Right atrium auricular region (tissue), 2 donors: ENCODE measurements at places on chromosomes 1 and 21. TPM values are rescaled to one million over a fixed set of nuclear protein-coding genes. Genes with fewer than 3 reads are reported as not detected.

The CADM3 gene
- 4.0 TPM for total RNA-seq

GRCh38 chr1:28123461-28123961 lies 35.1 kb upstream of the EYA3 start:
- no peak overlapping the region for H3K4me3 ChIP-seq
- H3K27ac ChIP-seq, result no peak overlapping the region
- no peaks in the 10 kb centered on the region for H3K27me3 ChIP-seq

The FAAH gene
- total RNA-seq, result 10.5 TPM

The DNALI1 gene
- total RNA-seq, result 3.9 TPM

GRCh38 chr1:35876988-35877387 lies 6.0 kb upstream of the AGO1 start:
- no peak for DNase-seq
- no peaks in the 10 kb centered on the region for H3K4me1 ChIP-seq
- no peaks in the 10 kb centered on the region for H3K36me3 ChIP-seq
- no peak overlapping the region for H3K27ac ChIP-seq

The CRP gene
- total RNA-seq, result not detected

- no peaks in the 10 kb centered on the region for H3K4me1 ChIP-seq
- H3K27ac ChIP-seq, result peak overlapping the region; percentile 96
- no peaks in the 10 kb centered on the region for H3K36me3 ChIP-seq
- no peaks in the 10 kb centered on the region for H3K27me3 ChIP-seq
- no peak overlapping the region for H3K4me3 ChIP-seq
Measured at GRCh38 chr1:212559929-212560328, 48.6 kb upstream of the ATF3 start.

- no peak for DNase-seq
- H3K4me1 ChIP-seq, result peaks cover 8% of the 10 kb centered on the region
Measured at GRCh38 chr1:35443768-35444518, 113.3 kb downstream of the KIAA0319L start.

The KCNJ9 gene
- not detected for total RNA-seq

GRCh38 chr1:103461161-103462105 lies 64.1 kb upstream of the RNPC3 start:
- no peak overlapping the region for H3K4me3 ChIP-seq
- H3K36me3 ChIP-seq, result no peaks in the 10 kb centered on the region
- no peak overlapping the region for H3K27ac ChIP-seq
- H3K4me1 ChIP-seq, result no peaks in the 10 kb centered on the region
- no peak for DNase-seq
- H3K27me3 ChIP-seq, result no peaks in the 10 kb centered on the region

The TCHHL1 gene
- total RNA-seq, result not detected

The B3GALNT2 gene
- total RNA-seq, result 18.9 TPM

DNA sequence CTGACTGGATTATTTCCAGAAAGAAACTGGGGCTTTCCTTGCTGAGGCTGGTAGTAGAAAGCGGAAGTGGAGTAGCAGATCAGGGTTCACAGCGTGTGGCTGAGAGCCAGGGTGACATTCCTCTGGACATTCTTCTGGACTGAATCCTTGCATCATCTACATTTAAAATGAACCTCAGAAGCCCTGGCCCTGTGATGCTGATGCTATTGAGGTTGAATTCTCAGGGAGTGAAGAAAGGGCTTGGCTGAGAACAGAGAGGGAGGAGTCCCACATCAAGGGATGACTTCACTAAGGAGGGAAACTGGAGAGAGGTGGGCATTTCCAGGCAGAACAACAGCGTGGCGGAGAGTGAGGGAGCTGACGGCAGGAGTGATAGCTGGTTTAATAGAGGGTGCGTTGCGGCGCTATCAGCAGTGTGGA lies 102.3 kb upstream of the LMO4 start:
- no peak overlapping the region for H3K4me3 ChIP-seq
- H3K27ac ChIP-seq, result peak overlapping the region; percentile 48
- no peaks in the 10 kb centered on the region for H3K4me1 ChIP-seq
- DNase-seq, result peak; percentile 81
- no peaks in the 10 kb centered on the region for H3K27me3 ChIP-seq

The FCRL6 gene
- not detected for total RNA-seq

DNA sequence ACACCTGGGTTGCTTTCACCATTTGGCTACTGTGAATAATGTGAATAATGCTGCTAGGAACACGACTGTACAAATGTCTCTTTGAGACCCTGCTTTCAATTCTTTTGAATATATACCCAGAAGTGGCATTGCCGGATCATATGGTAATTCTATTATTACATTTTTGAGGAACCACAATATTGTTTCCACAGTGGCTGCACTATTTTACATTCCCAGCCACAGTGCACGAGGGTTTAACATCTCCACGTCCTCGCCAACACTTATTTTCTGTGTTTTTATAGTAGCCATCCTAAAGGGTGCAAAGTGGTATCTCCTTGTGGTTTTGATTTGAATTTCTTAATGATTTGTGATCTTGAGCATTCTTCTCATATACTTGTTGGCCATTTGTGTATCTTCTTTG lies 15.7 kb downstream of the FHAD1 start:
- H3K36me3 ChIP-seq, result no peaks in the 10 kb centered on the region
- no peak overlapping the region for H3K4me3 ChIP-seq
- peak; percentile 53 for DNase-seq
- no peak overlapping the region for H3K27ac ChIP-seq

DNA sequence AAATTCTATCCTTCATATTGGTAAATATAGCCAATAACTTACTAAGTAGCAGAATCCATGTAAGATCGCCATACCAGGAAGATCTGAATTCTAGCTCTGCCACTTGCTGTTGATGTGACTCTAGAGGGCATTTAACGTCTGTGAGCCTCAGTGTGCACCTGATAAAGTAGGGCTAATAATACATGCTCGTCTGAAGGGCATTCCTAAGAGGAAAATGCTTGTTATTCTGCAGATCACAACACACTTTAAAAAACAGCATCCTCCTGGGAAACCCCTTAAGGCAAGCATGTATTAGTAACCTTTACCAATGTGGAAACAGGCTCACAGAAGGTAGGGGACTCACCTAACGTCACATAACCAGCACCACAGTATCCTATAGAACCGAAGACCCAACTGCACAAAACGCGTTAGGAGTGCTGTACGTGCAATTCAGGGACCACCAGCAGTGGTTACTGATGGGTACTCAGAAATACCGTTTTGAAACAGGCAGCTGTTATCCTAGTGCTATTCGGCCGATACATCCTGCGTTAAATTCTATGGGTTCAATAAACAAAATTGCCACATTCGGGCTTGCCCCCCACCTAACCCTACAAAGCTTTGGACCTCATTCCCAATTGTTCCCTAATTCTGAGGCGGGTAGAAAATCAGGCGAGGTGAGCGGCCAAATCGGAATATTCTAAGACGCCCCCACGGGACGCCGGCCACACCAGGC lies 758 bp downstream of the DEPDC1 start:
- H3K4me3 ChIP-seq, result peak overlapping the region; percentile 64
- DNase-seq, result no peak
- no peaks in the 10 kb centered on the region for H3K36me3 ChIP-seq

- H3K27ac ChIP-seq, result no peak overlapping the region
- no peaks in the 10 kb centered on the region for H3K27me3 ChIP-seq
- no peak overlapping the region for H3K4me3 ChIP-seq
- DNase-seq, result no peak
Measured at GRCh38 chr1:119806489-119806888, 4.8 kb downstream of the REG4 start.

The LAD1 gene
- 8.8 TPM for total RNA-seq

The CLK2 gene
- total RNA-seq, result 16.4 TPM
